WERI-Rb-1 (cell line): ENCODE measurements at places on chromosomes 6 and 20.

DNA sequence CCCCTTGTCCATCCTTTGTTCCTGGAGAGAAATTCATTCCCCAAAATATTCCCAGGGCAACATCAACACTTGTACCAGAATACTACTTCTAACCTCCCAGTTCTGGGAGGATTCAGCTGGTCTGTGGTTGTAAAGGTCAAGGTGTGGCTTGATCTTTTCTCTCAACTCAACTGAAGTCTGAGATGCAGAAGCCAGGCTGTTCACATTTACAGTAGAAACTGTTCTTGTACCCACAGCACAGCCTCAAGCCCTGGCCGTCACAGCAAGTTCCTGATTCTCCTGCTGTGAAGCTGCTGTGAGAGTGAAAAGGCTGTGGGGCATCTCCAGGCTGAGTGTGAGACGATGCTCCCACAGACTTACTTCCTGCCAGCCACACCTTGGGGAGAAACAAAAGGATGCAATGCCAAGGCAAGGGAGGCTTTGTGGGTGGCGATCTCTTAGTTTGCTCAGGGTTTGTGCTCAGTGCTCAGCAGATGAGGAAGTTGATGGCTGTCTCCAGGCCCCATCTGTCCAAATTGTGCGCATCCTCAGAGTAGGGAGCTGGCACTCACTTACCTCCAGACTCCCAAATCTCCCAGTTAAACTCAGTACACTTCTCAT lies 143.9 kb upstream of the FOXA2 start:
- no peak for DNase-seq

- DNase-seq: no peak
These were observed 131.3 kb downstream of the PDSS2 start for GRCh38 chr6:107328081-107328480.

DNA sequence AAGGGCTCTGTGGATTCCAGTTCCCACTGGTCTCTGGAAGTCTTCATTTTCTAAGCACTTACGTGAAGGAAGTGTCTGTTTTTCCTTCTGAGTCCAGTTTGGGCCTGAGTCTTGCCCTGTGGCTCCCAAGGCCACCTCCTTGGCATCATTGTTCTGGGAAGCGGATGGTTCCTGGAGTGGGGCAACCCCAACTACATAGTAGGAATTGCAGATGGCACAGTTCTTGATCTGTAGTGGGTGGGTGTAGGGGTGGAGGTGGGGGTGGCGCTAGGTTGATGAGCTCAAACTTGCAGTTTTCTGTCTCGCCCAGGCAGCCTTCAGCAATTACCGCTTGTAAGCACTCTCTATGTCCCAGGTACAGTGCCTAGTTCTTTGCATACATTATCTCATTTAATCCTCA lies 7.2 kb upstream of the FERMT1 start:
- DNase-seq: no peak

- DNase-seq: no peak
These were observed 62.0 kb downstream of the ZFP64 start for GRCh38 chr20:52129611-52130010.

DNA sequence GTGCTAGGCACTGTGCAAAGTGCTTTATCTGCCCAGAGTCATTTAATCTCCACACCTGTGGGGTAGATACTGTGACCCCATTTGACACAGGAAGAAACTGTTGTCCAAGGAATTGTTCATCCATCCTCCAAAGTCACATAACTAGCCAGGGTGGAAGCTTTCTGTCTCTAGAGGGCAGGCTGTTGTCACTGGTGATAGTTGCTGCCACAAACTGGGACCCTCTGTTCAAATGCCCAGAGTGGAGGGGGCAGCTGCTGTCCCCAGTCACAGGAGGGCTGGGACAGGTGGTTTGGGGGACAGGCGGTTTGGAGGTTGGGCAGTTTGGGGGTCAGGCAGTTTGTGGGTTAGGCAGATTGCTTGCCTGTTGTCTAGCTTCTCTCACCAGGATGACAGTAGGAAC lies 16.1 kb upstream of the TMEM242 start:
- DNase-seq: no peak

- no peak for DNase-seq
These were observed 52.3 kb upstream of the L3MBTL3 start for GRCh38 chr6:129966125-129966524.

DNA sequence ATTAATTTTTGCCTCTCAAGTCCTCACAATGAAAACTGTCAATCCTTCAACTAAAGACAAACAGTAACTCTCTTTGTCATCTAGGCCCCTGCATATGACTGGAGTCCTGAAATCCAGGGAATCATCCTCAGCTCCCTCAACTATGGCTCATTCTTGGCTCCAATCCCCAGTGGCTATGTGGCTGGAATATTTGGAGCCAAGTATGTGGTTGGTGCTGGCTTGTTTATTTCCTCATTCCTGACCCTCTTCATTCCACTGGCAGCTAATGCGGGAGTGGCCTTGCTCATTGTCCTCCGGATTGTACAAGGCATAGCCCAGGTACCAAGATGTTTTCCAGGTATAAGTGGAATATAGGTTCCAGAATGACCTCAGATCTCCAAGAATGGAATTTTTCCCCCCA lies 15.4 kb downstream of the SLC17A4 start:
- DNase-seq: no peak

DNA sequence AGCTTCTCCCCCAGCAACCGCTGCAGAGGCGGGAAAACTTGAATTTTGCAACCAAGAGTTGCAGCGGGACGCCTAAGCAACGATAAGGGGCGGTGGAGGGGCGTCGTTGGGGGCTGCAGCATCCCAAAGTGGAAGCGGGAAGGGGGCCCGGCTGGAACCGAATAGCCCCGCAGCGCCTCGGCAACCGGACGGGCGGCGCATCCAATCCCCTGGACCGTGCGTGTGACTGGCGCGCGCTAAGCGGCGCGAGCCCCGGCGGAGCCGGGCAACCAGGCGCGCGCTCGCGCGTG lies 670 bp upstream of the PARD6B start:
- DNase-seq: no peak

DNA sequence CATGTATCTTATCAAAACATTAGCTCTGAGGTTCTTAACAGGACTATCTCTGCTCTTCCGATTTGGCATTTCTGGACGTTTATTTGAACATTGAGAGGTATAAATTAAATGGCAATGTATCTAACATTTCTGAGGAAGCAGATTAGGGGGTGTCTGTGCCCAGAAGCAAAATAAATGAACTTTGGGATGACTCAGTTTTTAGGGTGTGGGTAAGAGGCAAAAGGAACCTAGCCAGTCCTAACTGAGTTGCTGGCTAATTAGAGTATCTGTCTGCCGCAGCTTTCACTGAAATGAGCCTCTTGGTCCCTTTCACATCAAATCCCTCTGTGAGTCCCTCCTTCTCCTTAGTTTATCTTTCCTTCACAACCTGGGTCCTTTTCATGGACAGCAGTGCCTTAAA lies 1.1 kb downstream of the RNF144B start:
- DNase-seq: no peak

DNA sequence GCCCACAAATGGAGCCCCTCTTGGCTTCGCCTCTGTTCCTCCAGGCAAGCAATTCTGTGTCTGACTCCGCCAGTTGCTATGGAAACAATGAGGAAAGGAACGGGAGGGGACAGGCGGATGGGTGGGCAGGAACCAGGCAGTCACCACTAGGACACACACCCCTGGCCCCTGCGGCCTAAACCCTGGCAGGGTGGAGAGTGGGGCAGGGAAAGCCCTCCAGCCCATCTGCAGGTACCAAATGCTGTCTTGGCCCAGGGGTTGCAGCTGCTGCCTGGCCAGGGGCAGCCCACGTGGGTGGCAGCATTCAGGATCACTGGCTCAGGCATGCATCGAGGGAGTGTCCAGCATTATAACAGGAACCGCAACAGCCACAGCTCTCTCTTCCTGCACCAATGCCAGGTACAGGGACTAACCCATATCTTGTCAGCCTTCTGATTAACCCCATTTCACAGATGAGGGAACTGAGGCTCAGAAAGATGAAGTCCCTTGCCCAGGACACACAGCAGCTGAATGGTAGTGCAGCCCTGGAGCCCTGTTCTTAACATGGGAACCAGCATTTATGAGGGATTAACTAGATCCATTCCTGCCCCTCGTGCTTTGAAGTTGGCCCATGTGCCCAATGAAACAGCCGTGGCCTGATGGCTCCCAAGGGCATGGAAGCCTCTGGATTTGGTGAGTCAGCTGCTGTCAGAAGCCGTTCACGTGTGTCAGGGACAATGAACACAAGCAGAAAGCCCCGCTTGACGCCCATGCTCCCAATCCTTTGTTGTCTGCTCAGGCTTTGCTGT lies 66.3 kb downstream of the NOL4L start:
- no peak for DNase-seq

DNA sequence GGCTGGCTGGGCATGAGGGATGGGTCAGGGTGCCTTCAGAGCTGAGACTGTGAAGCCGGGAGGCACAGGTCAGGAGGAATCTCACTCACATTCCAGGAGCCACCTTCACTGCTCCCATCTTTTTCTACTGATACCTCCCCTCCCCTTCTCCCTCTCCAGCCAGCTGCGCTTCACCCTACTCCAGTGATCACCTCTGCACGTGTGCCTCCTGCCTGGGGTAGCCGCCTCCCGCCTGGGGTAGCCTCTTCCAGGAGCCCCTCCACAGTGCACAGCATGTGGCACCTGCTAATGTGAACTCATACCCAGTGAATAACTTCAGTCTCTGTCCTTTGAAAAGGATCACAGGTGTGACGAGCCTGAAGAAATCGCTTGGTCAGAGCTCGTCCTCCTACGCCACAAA lies 232.6 kb downstream of the TMEM242 start:
- no peak for DNase-seq

- no peak for DNase-seq
These were observed 44.9 kb upstream of the CRISP1 start for GRCh38 chr6:49911252-49911651.

DNA sequence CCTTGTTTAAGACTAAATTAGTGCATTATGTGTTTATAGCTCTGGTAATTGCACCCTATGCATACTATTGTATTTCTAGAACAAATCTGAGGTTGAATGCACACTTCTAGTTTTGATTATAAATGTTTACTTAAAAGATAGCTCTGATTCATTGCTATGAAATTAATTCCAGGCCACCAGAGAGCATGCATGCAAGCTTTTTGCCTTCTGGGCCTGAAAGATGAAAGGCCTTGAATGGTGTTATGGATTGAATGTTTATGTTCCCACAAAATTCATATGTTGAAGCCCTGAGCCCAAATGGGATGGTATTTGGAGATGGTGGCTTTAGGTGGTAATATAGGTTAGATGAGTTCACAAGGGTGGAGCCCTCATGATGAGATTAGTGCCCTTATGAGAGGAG lies 695.0 kb upstream of the MAP3K7 start:
- DNase-seq: no peak

- DNase-seq: no peak
These were observed 254.4 kb upstream of the PMEPA1 start for GRCh38 chr20:57964011-57964862.
